ENCODE measurements at places on chromosomes 1 and 21. TPM values are rescaled to one million over a fixed set of nuclear protein-coding genes. Genes with fewer than 3 reads are reported as not detected.
A peak's percentile ranks its signal among the peaks of the same experiment; 100 is the strongest.

- DNase-seq, result peak; percentile 25
Measured at GRCh38 chr1:243345205-243345604, 89.4 kb downstream of the SDCCAG8 start.

DNA sequence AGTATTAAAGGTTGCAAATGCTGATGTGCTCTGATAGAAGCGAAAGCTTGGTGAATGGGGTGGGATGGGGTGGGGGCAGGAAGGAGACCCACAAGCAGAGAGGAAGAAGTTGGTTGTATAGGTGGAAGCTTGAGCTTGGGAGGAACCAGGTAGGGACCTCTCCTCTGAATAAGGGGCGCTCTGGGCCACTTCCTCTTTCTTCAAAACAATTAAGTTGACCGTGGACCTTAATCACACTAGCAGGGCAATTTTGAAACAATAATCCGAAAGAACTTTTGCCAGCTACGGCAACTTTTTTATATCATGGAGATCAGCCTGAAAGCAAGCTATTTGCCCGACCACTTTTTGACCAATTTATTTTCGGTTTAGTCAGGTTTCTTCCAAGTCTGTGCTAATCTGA lies 1.9 kb upstream of the DYRK1A start:
- no peak for DNase-seq

GRCh38 chr21:39111931-39112550 lies 71.2 kb downstream of the PSMG1 start:
- DNase-seq, result no peak

KRTAP25-1 gene
- polyA plus RNA-seq, result not detected

DNA sequence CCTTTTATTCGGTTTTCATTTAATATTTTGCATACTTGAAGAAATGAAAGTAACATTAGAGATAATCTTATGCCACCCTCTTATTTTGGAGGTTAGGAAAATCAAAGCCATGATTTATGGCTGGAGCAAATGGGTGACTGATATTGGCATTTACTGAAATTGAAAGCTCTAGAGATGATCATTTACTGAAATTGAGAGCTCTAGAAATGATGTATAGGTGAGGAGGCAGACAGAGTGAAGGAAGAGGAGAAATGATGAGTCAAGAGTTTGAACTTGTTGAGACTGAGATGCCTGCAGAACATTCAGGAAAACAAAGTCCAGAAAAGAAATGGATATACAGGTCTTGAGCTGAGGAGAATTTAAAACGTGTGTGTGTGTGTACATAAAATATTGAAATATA lies 217.6 kb downstream of the LTN1 start:
- no peak for DNase-seq

All from hepatocyte (in vitro differentiated cells).